MCF 10A (cell line): ENCODE measurements at places on chromosomes 16 and 17. TPM values are rescaled to one million over a fixed set of nuclear protein-coding genes. Genes with fewer than 3 reads are reported as not detected.

GRCh38 chr17:36945959-36946725, 2.6 kb upstream of the AATF start:
- peaks cover 10% of the 10 kb centered on the region for H3K27me3 ChIP-seq
- H3K4me3 ChIP-seq = no peak overlapping the region
- no peaks in the 10 kb centered on the region for H3K36me3 ChIP-seq

GRCh38 chr17:53792997-53793396, 29.7 kb upstream of the KIF2B start:
- H3K4me3 ChIP-seq = no peak overlapping the region
- no peak overlapping the region for H3K27ac ChIP-seq
- no peaks in the 10 kb centered on the region for H3K27me3 ChIP-seq
- H3K36me3 ChIP-seq = no peaks in the 10 kb centered on the region
- no peak for DNase-seq

- no peaks in the 10 kb centered on the region for H3K36me3 ChIP-seq
- H3K27ac ChIP-seq = no peak overlapping the region
- peaks cover 8% of the 10 kb centered on the region for H3K4me1 ChIP-seq
Measured at GRCh38 chr17:42284024-42284369, 4.3 kb upstream of the STAT5A start.

DNA sequence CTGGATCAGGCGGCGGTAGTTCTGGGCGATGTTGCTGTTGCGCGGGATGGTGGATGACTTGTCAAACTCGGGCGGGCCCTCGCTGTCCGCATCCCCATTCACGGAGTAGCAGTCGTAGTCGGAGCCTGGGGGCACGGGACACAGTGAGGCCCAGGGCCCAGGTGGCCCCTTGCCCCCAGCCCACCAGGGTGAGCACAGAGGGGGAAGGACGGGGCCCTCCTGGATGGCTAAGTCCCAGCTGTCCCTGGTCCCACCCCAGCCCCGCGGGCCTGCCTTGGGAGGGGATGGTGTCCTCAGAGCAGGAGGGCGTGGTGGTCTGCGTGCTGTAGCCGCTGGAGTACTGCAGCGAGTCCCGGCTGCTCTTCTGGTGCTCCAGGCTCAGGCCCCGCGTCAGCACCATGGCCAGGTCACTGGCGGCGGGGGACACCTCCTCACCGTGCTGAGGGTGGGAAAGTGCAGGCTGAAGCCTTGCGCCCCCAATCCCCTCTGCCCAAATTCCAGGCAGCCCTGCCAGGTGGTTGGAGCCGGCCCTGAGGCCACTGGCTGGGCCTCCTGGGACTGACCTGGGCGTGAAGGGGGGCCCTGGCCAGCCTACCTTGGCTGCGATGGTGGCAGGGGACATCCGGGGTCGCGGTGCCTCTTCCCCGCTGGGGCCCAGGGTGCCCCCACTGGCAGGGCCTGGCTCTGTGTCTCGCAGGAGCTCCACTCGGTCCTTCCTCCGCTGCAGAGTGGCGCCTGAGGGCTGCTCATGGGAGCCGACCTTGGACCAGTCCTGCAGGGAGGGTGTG, 18.2 kb downstream of the IL34 start:
- peaks cover 80% of the 10 kb centered on the region for H3K36me3 ChIP-seq
- H3K4me3 ChIP-seq = no peak overlapping the region
- H3K27me3 ChIP-seq = no peaks in the 10 kb centered on the region
- no peak overlapping the region for H3K27ac ChIP-seq
- no peaks in the 10 kb centered on the region for H3K4me1 ChIP-seq

- no peaks in the 10 kb centered on the region for H3K27me3 ChIP-seq
- DNase-seq = no peak
- H3K4me1 ChIP-seq = peaks cover 7% of the 10 kb centered on the region
- H3K4me3 ChIP-seq = no peak overlapping the region
- H3K36me3 ChIP-seq = no peaks in the 10 kb centered on the region
Measured at GRCh38 chr16:85193115-85193493, 80.8 kb upstream of the CIBAR2 start.

GRCh38 chr16:885391-885790, 84.9 kb upstream of the GNG13 start:
- no peak for DNase-seq
- no peaks in the 10 kb centered on the region for H3K4me1 ChIP-seq
- H3K4me3 ChIP-seq = no peak overlapping the region
- H3K36me3 ChIP-seq = no peaks in the 10 kb centered on the region

RMI2 gene
- total RNA-seq = 5.8 and 6.6 TPM in 2 replicates

YPEL3 gene
- 8.8 and 9.2 TPM in 2 replicates for total RNA-seq

CD300H gene
- total RNA-seq = not detected in 2 replicates

HOXB1 gene
- total RNA-seq = not detected in 2 replicates

FBXO39 gene
- 1.4 and 1.7 TPM in 2 replicates for total RNA-seq
